ENCODE measurements at places on chromosomes 1 and 21.

DNA sequence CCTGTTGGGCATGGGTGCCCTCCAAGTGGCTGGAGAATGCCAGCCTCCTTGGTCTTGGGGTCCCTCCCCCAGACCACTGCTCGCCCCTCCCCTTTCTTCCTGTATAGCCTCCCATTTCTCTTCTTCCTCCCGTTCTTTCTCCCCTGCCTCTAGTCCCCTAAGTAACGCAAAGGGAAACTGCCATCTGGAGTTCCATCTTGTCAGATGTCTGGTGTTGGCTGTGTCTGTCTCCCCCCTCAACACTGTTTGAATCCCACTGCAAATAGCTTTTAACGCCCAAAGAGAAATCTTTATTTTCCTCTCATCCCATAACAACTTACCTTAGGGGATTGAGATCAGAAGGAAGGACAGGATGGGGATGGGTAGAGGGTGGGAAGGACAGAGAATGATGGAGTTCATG is 55.3 kb upstream of the CSF3R start:
- no peak for DNase-seq

DNA sequence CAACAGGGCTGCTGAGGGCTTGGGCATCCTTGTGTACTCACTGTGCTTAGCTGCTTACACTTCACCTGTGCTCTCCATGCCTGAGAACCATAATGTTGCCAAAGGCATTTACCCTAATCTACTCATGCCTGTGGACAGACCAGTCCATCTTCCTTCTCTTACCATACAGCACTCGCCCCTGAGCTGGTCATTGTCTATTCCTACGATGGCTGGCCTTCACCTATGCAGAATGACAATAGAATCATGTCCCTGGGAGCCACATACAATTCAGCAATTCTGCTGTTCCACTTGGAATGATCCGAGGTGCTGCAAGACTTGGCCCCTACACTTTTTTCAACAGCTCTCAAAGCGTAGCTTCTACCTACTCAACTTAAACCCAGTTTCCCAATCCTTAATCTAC is 96.5 kb downstream of the PAPPA2 start:
- no peak for DNase-seq

DNA sequence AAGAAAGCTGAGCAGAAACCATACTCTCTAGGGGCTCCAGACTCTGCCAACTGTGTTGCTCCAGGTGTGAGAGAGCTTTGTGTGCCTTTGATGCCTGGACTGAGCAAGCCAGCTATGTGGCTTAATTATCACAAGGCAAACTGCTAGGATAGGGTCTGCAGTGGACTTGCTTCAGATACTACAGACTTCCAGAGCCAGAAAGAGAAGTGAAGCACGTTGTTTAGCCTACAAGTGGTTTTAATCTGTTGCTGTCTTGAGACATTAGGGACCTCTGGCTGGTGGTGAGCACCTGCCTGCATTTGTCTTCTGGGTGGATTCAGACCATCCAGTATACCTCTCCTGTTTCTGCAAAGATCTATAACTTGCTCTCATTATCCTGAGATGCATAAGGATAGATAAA is 353.4 kb upstream of the PLXNA2 start:
- DNase-seq: no peak

- peak; percentile 69 for DNase-seq
Observed at GRCh38 chr1:94025383-94026340, 95.3 kb downstream of the ABCA4 start.

GRCh38 chr1:214317734-214318133 is 36.8 kb downstream of the SMYD2 start:
- no peak for DNase-seq

GRCh38 chr1:201327687-201328240 is 44.5 kb downstream of the PKP1 start:
- no peak for DNase-seq

Measured in T47D (cell line).